Naive thymus-derived CD4-positive, alpha-beta T cell (primary cell): ENCODE measurements at places on chromosomes 3 and 15. TPM values are rescaled to one million over a fixed set of nuclear protein-coding genes. Genes with fewer than 3 reads are reported as not detected.

Gene TLR9
- polyA plus RNA-seq: not detected

Gene AADACL2
- polyA plus RNA-seq: not detected

Gene C3orf62
- polyA plus RNA-seq: 2.3 TPM

Gene KBTBD8
- 1.2 TPM for polyA plus RNA-seq

Gene CHRM5
- not detected for polyA plus RNA-seq

Gene TRIM59
- polyA plus RNA-seq: 35.6 TPM

Gene LIPC
- 0.58 TPM for polyA plus RNA-seq

Gene FANCD2OS
- polyA plus RNA-seq: not detected

Gene LSAMP
- not detected for polyA plus RNA-seq

GRCh38 chr3:170714122-170714521 is 128.2 kb upstream of the SLC7A14 start:
- no peak for DNase-seq
- H3K4me1 ChIP-seq: no peaks in the 10 kb centered on the region
- H3K27me3 ChIP-seq: no peaks in the 10 kb centered on the region
- no peaks in the 10 kb centered on the region for H3K36me3 ChIP-seq

DNA sequence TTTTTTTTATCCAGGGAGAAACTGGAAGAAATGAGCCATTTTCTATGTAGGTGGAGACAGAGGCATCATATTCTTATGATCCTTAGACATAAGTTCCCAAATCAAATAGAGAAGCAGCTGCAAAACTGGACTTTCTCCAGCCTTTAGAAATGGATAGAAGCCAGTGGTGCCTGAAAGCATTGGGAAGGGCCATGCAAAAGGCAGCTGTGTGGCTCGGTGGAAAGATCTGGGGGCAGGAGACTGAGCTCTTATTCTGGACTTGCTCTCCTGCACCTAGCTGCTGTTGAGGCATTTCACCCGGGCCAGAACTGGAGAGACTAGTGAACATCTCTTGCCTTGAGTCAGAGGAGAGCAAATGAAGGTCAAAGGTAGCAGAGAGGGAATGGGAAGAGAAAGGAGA is 73.1 kb downstream of the TFG start:
- H3K4me1 ChIP-seq: no peaks in the 10 kb centered on the region
- H3K27ac ChIP-seq: no peak overlapping the region
- H3K4me3 ChIP-seq: no peak overlapping the region
- no peaks in the 10 kb centered on the region for H3K27me3 ChIP-seq
- no peak for DNase-seq

- H3K27me3 ChIP-seq: no peaks in the 10 kb centered on the region
- H3K27ac ChIP-seq: no peak overlapping the region
- H3K4me3 ChIP-seq: no peak overlapping the region
- no peaks in the 10 kb centered on the region for H3K4me1 ChIP-seq
- no peaks in the 10 kb centered on the region for H3K36me3 ChIP-seq
These were observed 14.1 kb downstream of the KCNMB3 start for GRCh38 chr3:179236669-179237301.

- H3K4me3 ChIP-seq: no peak overlapping the region
- no peak overlapping the region for H3K27ac ChIP-seq
- no peak for DNase-seq
- H3K27me3 ChIP-seq: no peaks in the 10 kb centered on the region
- H3K4me1 ChIP-seq: no peaks in the 10 kb centered on the region
These were observed 99.6 kb upstream of the UBE2E1 start for GRCh38 chr3:23706111-23706510.

DNA sequence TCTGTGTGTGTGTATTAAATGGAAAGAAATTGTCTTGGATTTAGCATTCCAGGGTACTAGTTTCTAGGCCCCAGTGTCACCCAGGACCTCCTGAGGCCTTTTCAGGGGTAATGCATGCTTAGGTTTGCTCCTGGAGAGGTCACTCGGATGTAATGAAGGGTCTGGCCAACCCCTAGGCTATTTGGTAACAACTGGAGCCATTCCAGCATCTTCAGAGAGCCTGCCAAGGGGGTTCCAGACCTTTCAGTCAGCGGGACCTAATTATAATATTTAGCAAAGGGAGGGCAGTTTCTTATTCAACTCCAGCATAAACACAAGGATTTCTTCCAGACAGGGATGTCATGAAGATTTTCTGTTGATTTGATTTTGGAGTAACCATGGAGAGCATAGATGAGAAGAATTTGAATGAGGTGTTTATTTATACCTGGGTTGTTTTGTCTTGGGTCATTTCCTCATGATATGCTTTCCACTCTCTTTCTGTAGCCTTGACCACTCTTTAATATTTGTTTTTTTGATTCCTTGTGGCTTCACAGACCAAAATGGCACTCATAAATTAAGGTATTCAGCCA is 17.4 kb downstream of the KAT2B start:
- H3K27me3 ChIP-seq: no peaks in the 10 kb centered on the region
- H3K4me3 ChIP-seq: no peak overlapping the region
- DNase-seq: no peak
- peaks cover 17% of the 10 kb centered on the region for H3K4me1 ChIP-seq
- H3K27ac ChIP-seq: no peak overlapping the region
- no peaks in the 10 kb centered on the region for H3K36me3 ChIP-seq

DNA sequence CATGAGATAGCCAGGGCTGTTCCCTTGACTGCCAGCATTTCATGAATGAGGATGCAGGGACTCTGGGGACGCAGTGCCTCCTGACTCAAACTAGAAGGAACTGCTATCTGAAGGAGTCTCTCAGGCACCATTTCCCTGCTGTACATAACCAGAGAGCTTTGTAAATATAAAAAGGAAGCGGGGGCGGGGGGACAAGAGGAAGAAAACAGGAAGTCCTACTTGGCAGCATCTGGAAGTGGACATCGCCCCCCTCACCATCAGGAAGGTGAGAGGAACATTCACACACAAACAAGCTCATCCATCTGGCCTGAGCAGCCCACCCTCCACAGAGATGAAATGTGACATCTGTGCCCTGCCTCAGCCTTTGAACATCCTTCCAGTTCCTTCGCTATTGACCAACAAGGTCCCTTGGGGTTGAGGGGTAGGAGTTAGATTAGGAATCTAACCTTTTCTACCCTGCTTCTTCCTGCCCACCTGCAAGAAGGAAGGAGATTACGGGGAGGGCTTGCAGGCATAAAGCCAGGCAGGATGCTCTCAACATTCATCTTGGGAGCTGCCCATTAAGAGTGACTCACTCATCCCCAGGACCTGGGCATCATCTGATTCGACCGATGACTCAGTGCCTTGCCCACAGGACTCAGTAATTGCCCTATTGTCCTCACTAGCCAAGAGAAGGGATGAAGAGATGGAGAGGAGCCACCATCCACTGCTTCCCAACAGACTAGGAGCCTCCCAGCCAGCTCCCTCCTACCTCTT is 31.9 kb downstream of the SH3BP5 start:
- peaks cover 24% of the 10 kb centered on the region for H3K36me3 ChIP-seq
- H3K4me3 ChIP-seq: no peak overlapping the region
- no peak overlapping the region for H3K27ac ChIP-seq
- no peaks in the 10 kb centered on the region for H3K27me3 ChIP-seq
- peaks cover 47% of the 10 kb centered on the region for H3K4me1 ChIP-seq

DNA sequence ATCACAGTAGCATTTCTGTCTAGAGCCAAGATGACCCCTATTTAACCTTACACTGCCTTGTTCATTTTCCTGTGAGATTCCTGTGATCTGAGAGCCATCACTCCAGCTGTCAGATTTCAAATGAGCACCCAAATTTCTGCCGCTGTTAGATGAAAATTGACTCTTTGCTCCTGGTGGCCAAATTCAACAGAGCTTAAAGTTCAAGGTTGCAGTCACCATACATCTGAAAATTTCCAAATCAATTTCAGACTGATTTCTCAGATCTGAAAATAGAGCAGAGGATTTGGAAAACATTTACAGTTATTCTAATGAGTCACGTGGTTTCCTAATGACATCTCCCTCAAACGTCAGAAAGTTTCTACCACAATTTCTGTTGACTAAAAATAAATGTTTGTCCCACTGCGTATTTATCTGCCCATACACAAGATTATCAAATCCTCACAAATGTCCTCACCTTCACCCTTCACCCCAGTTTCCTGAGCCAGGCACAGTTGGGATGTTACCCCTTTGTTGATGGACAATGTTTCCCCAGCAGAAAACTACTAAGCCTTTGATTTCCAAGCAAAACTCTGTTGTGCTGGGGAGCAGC is 16.4 kb downstream of the HDC start:
- H3K4me1 ChIP-seq: peaks cover 8% of the 10 kb centered on the region
- no peak for DNase-seq
- no peaks in the 10 kb centered on the region for H3K27me3 ChIP-seq
- no peak overlapping the region for H3K4me3 ChIP-seq
- no peak overlapping the region for H3K27ac ChIP-seq

DNA sequence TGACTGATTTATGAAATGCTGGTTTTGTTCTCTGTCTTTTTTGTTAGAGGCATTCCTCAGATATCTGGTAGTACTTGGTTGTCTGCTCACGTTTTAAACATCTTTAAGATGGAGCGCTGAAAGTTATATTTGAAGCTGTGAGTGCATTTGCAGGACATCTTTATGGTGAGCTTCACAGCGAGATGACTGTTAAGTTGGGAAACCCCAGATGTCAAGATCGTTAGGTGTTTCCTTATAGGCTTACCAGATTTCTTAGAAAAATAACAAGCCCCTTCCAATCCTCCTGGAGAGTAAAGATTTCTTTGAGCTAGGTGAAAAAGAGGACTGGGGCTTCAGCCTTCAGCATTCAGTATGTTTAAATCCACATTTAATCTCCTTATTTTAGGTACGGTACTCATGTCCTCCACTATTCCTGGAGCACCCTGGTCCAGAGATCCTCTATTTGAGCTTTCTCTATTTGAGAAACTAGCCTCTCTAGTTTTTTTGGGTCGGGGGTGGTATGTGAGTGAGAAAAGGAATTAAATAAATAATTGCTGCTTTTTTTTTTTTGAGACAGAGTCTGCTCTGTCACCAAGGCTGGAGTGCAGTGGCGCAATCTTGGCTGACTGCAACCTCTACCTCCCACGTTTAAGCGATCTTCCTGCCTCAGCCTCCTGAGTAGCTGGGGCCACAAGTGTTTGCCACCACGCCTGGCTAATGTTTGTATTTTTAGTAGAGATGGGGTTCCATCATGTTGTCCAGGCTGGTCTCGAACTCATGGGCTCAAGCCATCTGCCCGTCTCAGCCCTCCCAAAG is 72.3 kb downstream of the ZNF609 start:
- H3K27ac ChIP-seq: no peak overlapping the region
- DNase-seq: no peak
- H3K4me3 ChIP-seq: no peak overlapping the region
- no peaks in the 10 kb centered on the region for H3K36me3 ChIP-seq

DNA sequence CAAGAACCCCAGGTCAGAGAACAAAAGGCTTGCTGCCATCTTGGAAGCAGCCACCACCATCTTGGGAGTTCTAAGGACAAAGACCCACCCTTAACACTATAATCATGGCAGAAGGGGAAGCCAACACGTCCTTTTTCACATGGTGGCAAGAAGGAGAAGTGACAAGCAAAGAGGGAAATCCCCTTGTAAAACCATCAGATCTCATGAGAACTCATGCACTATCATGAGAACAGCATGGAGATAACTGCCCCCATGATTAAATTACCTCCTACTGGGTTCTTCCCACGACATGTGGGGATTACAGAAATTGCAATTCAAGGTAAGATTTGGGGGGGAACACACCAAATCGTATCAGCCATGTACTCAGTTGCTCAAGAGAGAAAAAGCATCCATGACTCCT is 21.1 kb upstream of the GBE1 start:
- H3K27ac ChIP-seq: no peak overlapping the region
- no peak for DNase-seq
- no peak overlapping the region for H3K4me3 ChIP-seq
- no peaks in the 10 kb centered on the region for H3K36me3 ChIP-seq
- H3K27me3 ChIP-seq: no peaks in the 10 kb centered on the region

- no peak for DNase-seq
- H3K4me1 ChIP-seq: no peaks in the 10 kb centered on the region
- H3K36me3 ChIP-seq: no peaks in the 10 kb centered on the region
- no peak overlapping the region for H3K27ac ChIP-seq
- no peak overlapping the region for H3K4me3 ChIP-seq
These were observed 17.5 kb downstream of the TGM5 start for GRCh38 chr15:43249236-43249635.

DNA sequence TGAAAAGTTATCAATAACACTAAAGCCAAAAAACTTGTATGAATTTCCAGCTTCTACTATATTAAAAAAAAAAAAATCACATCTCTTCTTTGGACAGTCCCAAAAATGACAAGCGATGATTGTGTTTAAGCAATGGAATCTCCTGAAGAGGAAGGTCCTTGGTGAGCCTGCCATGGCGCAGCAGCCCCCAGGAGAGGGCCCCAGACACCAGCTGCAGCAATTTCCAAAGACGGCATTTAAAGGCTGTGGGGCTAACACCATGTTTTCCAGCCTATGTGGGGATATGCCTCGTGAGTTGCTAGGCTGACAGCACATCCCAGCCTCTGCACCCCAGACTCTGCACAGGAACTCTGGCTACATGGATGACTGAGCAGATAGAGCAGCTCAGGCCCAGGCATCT is 14.7 kb downstream of the SKIC8 start:
- no peaks in the 10 kb centered on the region for H3K27me3 ChIP-seq
- H3K4me3 ChIP-seq: no peak overlapping the region
- no peaks in the 10 kb centered on the region for H3K4me1 ChIP-seq
- no peak overlapping the region for H3K27ac ChIP-seq
- DNase-seq: no peak

- H3K27ac ChIP-seq: no peak overlapping the region
- H3K27me3 ChIP-seq: no peaks in the 10 kb centered on the region
- H3K4me1 ChIP-seq: no peaks in the 10 kb centered on the region
- DNase-seq: peak; percentile 30
These were observed 45.1 kb downstream of the EFCAB12 start for GRCh38 chr3:129383292-129383860.

- H3K4me3 ChIP-seq: no peak overlapping the region
- peaks cover 2% of the 10 kb centered on the region for H3K4me1 ChIP-seq
- no peaks in the 10 kb centered on the region for H3K36me3 ChIP-seq
- no peak for DNase-seq
- H3K27ac ChIP-seq: no peak overlapping the region
- H3K27me3 ChIP-seq: no peaks in the 10 kb centered on the region
These were observed 33.9 kb downstream of the FEM1B start for GRCh38 chr15:68311464-68311835.

DNA sequence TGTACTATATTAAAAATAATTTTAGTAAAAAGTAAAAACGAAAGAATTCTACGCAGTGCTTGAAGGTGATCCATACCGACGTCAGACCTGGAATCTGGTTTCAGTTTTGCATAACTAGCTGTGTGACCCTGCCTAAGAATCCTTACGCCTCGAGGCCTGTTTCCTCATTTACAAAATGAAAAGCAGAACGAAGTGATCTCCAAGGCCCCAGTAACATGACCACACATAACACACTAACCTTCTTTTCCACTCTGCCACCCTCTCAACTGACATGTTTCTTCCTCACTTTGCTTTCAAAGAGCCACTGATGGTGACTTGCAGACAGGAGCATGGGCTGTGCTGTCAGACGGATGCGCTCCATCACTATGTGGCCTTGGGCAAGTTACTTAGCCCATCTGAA is 4.8 kb downstream of the MESD start:
- no peak for DNase-seq
- H3K36me3 ChIP-seq: peaks cover 26% of the 10 kb centered on the region
- no peak overlapping the region for H3K4me3 ChIP-seq
- no peaks in the 10 kb centered on the region for H3K27me3 ChIP-seq
- no peak overlapping the region for H3K27ac ChIP-seq
- H3K4me1 ChIP-seq: peaks cover 28% of the 10 kb centered on the region

- no peak overlapping the region for H3K4me3 ChIP-seq
- no peaks in the 10 kb centered on the region for H3K4me1 ChIP-seq
- no peaks in the 10 kb centered on the region for H3K27me3 ChIP-seq
- no peaks in the 10 kb centered on the region for H3K36me3 ChIP-seq
- no peak for DNase-seq
These were observed 32.7 kb downstream of the GLDN start for GRCh38 chr15:51374131-51374530.
